ENCODE measurements at places on chromosomes 16 and 17.

- no peak for DNase-seq
These were observed 7.8 kb upstream of the N4BP1 start for GRCh38 chr16:48617711-48618148.

GRCh38 chr17:7636163-7636562, 6.2 kb downstream of the SHBG start:
- no peak for DNase-seq

DNA sequence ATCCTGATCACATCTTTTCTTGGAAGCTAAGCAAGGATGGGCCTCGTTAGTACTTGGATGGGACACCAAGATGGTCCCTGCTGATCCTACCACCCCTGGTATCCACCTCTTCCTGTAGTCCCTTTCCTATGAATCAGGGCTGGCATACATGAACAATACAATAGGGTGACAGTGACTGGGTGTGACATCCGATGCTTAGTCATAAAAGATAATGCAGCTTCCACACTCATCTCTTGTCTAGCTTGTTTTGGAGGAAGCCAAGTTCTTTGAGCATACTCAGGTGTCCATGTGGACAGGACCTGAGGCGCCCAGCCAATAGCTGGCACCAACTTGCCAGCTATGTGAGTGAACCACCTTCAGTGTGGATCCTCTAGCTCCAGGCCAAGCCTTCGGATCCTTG, 62.5 kb upstream of the NFAT5 start:
- no peak for DNase-seq

- DNase-seq, result peak; percentile 95
These were observed at the start of the genes ACOX1 and TEN1 for GRCh38 chr17:75978938-75979704. ACOX1 (minus strand) TSS chr17:75979166; CDS start chr17:75979073, 93 bp downstream. TEN1 (plus strand) TSS chr17:75979240; CDS start chr17:75986193, 6,953 bp downstream.

DNA sequence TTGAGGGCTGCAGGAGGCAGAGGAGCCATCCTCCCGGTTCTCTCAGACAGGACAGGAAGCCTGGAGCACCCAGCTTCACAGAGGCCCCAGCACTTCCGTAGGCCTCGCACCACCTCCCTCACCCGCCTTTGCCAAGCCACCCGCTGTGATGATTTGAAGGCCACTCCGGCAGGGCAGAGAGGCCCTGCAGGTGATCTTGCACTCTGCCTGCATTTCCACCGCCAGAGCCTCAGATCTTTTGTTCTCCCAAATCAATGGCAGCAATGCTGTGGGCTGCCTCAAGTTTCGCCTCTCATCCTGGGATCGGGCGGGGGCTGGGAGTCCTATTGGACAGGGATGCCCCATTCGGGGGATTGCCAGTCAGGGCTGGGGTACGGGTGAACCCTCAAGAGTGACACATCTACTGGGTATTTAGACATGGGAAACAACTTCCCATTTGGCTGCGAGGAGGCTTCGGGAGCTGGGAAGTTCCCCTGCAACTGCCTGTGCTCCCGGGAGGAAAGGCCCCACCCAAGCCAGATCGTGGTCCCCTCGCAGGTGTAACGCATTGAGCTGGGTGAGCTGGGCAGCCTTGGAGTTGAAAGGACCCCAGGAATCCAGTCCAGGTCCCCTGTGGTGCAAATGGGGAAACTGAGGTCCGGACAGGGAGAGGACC, 34.8 kb upstream of the PEMT start:
- no peak for DNase-seq

GRCh38 chr17:63189930-63190329, 223.9 kb downstream of the TANC2 start:
- DNase-seq, result no peak

DNA sequence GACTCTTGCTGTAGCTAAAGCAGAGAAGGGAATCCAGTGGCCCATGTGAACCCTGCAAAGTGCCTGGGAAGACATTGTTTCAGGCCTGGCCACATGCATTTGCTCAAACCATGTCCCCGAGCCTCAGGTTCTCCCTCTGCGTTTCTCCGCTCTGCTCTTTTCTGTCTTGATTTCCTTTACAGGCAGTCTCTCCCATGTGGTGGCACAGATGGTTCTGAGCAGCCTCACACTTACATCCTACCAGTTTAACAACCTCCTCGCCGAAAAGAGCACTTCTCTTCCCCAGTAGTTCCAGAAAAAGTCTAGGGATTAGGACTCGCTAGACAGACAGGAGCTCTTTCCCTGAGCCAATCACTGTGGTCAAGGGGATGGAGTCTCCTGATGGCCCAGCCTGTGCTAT, 28.3 kb upstream of the MYH10 start:
- no peak for DNase-seq

GRCh38 chr16:74944466-74944865, 40.5 kb downstream of the WDR59 start:
- no peak for DNase-seq

GRCh38 chr17:65794572-65794971, 233.1 kb upstream of the AXIN2 start:
- no peak for DNase-seq

GRCh38 chr17:42378959-42379594, 9.2 kb downstream of the STAT3 start:
- no peak for DNase-seq

DNA sequence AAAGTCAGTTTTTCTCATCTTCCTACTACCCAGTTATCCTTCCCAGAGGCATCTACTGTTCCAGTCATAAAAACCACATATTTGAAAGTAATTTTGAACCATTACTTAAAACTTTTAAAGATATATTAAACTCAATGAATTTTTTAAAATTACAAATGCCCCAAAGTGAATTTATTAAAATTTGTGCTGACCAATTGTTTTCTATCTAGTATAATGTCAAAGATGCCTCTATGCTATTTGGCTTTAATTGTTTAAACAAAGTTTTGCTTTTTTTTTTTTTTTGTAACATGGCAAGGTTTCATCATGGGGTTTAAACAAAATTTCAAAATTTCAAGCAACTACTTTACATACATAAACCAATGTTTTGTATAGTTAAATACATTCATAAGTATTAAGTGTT, 60.7 kb downstream of the FBXL20 start:
- DNase-seq, result no peak

- no peak for DNase-seq
These were observed 46.7 kb upstream of the MAP3K14 start for GRCh38 chr17:45363498-45363897.

- DNase-seq, result no peak
These were observed 16.5 kb downstream of the DBNDD1 start for GRCh38 chr16:90002759-90003158.

GRCh38 chr17:50638966-50639713, 4.5 kb downstream of the ABCC3 start:
- DNase-seq, result no peak

DNA sequence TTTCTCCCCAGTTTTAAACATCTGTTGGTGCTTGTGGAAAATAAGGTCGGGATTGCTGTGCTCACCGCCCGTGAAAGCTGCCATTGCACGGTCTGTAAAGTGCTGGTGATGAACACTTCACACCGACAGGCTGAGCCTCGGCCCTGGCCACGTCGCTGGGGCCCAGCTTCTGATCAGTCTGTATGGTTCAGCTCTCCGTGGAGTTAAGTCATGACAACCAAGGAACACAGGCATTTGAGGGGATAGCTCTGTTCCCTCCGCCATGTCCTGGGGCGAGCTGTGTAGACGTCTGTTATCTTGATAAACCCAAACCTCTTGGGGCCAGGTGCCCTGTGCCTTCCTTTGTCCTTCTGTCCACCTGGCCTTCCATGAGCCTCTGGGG, 110.6 kb downstream of the METRNL start:
- no peak for DNase-seq

DNA sequence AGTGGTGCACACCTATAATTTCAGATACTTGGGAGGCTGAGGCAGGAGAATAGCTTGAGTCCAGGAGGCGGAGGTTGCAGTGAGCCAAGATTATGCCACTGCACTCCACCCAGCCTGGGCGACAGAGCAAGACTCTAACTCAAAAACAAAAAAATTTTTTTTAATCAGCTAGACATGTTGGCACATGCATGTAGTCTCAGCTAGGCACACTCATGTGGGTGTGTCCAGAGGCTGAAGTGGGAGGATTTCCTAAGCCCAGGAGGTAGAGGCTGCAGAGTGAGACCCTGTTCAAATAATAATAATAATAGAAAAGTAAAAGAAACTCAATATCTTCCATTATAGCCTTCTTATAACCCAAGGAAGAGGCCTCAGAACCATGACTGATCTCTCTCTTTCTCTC, 11.5 kb upstream of the ARHGAP17 start:
- no peak for DNase-seq

GRCh38 chr17:77054936-77055335, 85.8 kb upstream of the SEC14L1 start:
- DNase-seq, result no peak

GRCh38 chr17:4476017-4476416, 22.7 kb upstream of the SPNS2 start:
- DNase-seq, result no peak

GRCh38 chr17:17728550-17729251, 47.4 kb downstream of the RAI1 start:
- no peak for DNase-seq

- no peak for DNase-seq
These were observed 108.9 kb downstream of the MAP2K6 start for GRCh38 chr17:69523244-69523861.

- DNase-seq, result no peak
These were observed 43.4 kb downstream of the TNFRSF13B start for GRCh38 chr17:16928406-16929034.

GRCh38 chr17:81394377-81394920, 808 bp upstream of the BAHCC1 start:
- DNase-seq, result no peak
